GM06990 (cell line): ENCODE measurements at places on chromosomes 2 and 18.
A peak's percentile ranks its signal among the peaks of the same experiment; 100 is the strongest.

DNA sequence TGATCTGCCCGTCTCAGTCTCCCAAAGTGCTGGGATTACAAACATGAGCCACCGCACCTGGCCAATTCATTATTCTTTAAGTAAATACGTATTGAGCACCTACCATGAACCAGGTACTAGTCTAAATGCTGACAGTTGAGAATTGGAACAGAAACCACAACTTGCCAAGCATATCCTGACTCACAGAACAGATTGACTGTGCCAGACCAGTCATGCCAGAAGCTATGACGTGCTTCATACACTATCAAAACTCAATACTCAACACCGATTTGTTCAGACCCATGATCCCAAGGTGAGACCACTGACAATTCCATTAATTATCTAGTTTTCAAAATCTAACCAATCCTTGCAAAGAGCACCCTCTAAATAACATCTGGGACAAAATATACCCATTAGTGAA, 148.6 kb downstream of the B3GNT2 start:
- DNase-seq: peak; percentile 76

DNA sequence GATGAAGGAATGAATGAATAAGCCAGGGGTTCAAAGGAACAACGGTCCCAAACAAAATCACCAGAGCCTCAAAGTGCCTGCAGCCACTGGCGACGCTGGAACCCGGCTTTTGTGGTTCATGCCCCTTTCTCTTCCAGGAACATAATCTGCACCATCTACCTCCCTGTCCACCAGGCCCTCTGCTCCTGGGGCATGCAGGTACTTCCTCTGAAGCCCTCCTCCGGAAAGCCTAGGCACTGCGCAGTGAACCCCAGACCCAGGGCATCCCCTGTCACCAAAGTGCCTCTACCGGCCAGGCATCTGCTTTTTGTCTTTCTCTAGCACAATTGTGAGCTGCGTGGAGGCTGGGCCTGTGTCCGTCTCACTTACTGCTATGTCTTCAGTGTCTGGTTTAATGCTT, 98.6 kb upstream of the TMEM200C start:
- DNase-seq: no peak

DNA sequence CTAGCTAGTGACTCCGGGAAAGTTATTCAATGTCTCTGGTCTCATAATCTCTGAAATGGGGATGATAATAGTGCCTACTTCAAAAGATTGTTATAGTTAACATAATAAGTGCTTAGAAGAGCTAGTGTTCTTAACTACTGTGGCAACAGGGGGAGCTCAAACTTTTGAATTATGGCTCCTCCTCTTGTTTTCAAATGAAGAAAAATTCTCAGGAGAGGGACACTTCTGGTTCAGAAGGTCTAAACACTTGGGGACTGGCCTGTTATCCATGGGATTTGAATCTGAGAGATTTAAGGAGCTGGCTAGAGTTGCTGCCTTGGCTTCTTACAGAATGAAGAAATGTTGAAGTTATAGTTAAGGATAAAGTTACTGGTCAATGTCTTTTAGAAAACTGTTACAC, 92.2 kb upstream of the ITGB6 start:
- no peak for DNase-seq

DNA sequence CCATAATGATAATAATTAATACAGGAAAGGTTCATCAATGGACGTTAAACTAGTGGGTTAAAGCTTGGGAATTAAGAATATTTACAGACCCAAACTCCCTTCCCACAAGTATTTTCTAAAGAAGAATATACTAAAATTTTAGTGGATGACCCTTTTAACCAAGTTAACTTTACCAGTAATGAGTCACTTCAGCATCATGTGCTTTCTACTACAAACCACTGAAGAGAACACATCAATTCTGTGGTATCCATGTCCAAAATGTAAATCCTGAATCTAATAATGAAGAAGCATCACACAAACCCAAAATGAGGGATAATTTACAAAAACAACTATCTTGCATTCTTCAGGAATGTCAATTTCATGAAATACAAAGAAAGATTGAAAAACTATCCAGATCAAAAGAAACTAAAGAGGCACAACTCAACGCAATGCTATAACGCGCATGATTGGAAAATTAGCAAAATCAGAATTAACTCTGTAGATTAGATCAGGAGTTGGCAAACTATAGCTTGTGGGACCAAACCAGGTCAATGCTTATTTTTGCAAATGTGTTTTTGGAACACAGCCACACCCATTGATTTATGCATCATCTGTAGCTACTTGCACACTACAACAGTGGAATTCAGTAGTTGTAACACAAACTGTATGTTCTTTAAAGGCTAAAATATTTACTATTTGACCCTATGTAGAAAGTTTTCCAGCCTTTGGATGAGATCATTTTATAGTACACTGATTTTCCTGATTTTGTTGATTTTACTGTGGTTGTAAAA, 27.5 kb downstream of the COPS8 start:
- DNase-seq: no peak

DNA sequence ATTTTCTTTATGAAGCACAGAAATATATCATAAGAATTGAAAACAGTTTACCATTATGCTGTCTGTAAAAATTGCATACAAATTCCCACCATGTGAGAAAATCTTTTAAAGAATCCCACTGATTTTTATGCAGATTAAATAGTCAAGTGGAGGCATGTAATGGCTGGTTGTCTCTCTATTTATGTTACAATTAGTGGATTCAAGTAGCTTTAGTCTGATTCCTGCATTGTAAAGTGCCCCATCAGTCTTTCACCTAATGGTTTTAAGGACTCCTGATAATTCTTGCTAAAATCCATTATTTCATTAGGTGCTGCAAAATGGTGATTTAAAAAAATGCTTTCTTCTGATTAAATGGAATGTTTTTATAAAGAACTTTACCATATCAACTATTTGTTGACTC, 148.4 kb upstream of the MYO3B start:
- DNase-seq: no peak

DNA sequence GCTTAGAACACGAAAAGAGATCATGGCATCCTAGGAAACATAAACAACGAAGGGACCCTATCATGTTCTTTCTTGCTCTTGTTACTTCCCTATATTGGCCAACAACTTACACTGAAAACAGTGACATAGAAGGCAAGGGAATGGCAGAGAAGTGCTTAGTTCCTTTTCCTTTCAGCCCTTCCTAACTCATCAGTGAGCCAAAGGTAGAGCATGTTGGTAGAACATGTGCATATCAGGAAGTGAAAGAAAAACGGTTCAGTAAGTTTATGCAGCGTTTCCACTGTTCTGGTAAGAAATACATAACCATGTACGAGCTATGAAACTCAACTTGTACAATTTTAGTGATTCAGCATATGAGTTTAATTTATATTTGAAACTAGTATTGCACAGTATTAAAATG, 21.7 kb downstream of the AKAIN1 start:
- peak; percentile 5 for DNase-seq

- no peak for DNase-seq
Observed at GRCh38 chr2:70143314-70144150, 47.3 kb downstream of the C2orf42 start.

DNA sequence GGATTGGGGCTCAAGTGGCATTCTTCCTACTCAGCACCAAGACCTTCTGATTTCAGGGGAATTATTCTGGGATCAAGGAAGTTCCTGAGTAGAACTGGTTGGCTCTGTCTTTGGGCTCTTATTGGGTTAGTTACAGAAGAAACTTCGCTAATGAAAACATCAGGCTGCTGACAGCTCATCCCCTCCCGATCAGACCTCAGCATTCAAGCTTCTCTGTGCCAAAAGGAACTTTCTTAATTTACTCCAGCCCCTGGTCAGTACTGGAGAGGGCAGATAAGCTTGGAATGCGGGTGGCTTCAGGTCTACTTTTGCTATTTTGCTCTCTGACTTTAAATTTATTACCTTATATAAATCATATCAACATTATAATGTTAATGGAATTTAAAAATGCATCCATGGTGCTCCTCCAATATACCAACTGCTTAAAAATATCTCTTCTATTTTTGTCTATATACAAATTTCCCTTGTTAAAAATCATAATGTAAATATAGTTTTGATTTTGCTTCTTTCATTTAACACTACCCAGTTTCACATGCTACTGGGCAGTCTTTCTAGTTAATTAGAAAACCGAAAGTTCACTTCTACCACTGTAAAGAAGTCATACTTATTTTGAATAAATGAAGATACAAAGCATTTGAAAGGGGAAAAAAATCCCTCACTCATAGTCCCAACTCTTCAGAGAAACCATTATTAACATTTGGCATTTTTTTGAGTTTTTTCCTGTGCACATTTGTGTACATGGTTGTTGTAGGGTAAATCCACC, 34.4 kb downstream of the PCARE start:
- DNase-seq: no peak

GRCh38 chr2:20868377-20868776, 45.5 kb upstream of the LDAH start:
- peak; percentile 50 for DNase-seq

DNA sequence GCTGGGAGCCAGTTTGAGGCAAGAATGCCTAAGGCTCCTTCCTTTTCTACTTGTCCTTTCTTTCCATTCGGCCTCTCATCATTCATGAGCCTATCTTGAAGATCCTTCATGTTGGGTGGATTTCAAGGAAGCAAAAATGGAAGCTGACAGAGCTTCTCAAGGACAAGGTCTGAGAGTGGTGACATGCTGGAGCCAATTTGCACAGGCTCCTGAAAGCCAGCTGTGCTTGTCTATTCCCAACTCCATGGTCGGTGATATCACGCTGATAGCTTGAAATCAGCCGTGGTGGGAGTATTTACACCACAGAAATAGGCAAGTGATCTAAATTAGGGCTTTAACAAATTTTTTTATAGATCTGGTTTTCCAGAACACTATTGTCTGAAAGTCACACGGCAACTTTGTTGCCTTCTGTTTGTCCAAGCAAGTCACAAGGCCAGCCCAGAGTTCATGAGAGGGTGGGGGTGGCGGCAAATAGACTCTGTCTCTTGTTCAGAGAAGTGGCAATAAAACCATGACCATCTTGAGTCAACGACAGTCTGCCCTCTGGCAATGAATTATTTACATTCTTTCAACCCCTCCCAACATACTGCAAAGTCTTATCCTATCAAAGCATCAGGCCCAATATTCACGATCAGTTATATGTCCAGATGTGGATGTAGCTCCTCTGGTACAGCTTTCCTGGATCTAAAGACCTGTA, 49.9 kb upstream of the SLC35F5 start:
- no peak for DNase-seq

- DNase-seq: no peak
Observed at GRCh38 chr2:79887747-79888374, 375.0 kb downstream of the CTNNA2 start.

- DNase-seq: no peak
Observed at GRCh38 chr2:172079416-172079815, 5.9 kb upstream of the DLX1 start.
